ENCODE measurements at places on chromosomes 12 and 14. TPM values are rescaled to one million over a fixed set of nuclear protein-coding genes. Genes with fewer than 3 reads are reported as not detected.

- no peaks in the 10 kb centered on the region for H3K36me3 ChIP-seq
- H3K4me3 ChIP-seq: no peak overlapping the region
- H3K27ac ChIP-seq: no peak overlapping the region
- H3K4me1 ChIP-seq: peaks cover 40% of the 10 kb centered on the region
Observed at GRCh38 chr14:76770521-76771436, 9.5 kb downstream of the VASH1 start.

DNA sequence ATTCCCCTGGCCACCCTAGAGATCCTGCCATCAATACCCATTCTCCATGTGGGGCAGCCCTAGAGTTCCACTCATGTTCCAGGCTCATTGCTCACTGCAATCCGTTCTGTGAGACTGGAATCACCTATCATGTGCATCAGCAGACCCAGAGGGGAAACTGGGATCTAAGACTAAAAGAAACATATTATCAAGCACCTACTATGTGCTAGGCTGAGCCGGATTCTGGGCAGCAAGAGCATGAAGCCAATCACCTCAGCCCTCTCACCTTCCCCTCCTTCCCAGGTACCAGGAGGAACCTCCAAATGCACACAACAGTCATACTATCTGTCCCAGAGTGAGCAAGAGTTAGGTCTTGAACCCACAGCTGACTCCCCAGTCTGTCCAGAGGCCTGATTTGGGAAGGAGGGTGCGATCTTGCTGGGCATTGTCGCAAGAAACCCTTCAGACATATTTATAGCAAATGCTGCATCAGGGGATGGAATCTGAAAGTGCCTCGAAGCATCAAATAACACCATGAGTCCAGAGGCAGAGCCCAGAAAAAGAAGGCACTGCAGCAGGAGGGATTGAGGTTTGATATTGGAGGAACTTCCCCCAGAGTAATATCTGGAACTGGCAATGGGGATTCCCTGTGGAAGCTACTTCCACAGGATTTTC is 6.7 kb upstream of the CACNB3 start:
- H3K27me3 ChIP-seq: no peaks in the 10 kb centered on the region
- peaks cover 30% of the 10 kb centered on the region for H3K4me1 ChIP-seq
- H3K4me3 ChIP-seq: no peak overlapping the region
- peak overlapping the region; percentile 36 for H3K27ac ChIP-seq

DNA sequence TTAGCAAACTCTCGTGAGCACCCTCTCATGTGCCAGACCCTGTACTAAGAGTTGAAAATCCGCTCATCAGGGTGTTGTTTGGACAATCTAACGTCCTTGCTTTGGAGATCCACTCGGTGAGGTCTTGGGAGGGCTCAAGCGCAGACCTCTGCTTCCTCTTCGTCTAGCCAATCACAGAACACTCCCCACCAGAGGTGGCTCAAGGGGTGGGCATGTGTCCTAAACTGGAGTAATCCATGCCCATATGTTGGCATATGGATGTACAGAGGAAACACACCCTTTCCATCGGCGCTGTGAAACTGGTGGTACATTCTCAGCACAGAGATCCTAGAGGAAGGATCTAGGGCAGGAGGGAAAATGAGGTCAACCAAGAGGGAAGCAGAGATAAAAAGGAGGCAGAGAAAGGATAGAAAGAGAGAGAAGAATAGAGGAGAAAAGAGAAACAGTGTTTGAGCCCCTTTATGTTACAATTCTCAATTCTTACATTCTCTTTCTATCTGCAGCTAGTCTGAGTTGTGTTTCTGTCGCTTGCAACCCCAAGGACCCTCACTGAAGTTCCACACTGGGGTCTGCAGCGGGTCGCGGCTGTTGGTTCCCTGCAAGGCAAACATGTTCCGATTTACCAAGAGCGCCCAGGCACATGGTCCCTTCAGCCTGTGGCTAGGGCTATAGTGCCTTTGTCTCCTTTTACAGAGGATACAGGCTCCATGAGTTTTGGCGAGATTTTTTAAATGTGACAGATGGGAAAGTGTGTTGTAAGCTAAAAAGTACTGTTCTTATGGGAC is 40.5 kb downstream of the DLK1 start:
- H3K27ac ChIP-seq: no peak overlapping the region
- DNase-seq: no peak
- no peaks in the 10 kb centered on the region for H3K36me3 ChIP-seq
- no peak overlapping the region for H3K4me3 ChIP-seq
- H3K4me1 ChIP-seq: no peaks in the 10 kb centered on the region

SLCO1B1 gene
- total RNA-seq: 0.37 TPM

- H3K27me3 ChIP-seq: no peaks in the 10 kb centered on the region
- no peaks in the 10 kb centered on the region for H3K4me1 ChIP-seq
- DNase-seq: no peak
- no peaks in the 10 kb centered on the region for H3K36me3 ChIP-seq
Observed at GRCh38 chr12:113903381-113903863, 62.7 kb downstream of the RBM19 start.

Data from testis (tissue), 5 donors.